ENCODE measurements at places on chromosomes 2 and 18.

DNA sequence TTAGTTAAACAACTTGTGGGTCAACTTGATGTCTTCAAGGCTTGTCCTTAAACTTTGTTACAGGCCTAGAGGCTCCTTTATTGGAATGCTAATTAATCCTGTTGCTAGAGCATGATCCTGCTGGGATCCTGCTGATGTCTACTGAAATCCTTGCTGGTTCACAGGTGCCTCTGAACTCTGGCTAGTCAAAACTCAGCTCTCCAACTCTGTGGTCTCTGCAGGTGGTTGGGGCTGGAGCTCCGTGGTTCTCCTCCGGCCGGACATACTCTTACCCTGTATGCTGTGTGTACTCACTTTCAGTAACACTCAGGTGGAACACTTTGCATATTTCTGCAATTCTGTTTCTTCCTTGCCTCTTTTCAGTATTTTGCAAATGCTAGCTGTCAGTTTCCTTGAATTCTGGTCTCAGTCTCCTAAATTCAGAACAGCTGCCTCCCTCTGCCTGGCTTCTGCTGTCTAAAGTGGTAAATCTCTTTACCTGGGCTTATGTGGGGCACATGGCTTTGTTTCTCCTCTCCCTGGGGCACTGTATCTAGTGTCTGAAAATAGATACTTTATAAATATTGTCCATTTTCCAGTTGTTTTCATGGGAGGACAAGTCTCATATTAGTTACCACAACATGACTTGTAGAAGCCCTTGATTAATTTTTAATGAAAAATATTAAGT, 113.0 kb downstream of the ATP9B start:
- DNase-seq, result no peak

- no peak for DNase-seq
These were observed 157.3 kb downstream of the KLHL29 start for GRCh38 chr2:23542230-23542789.

DNA sequence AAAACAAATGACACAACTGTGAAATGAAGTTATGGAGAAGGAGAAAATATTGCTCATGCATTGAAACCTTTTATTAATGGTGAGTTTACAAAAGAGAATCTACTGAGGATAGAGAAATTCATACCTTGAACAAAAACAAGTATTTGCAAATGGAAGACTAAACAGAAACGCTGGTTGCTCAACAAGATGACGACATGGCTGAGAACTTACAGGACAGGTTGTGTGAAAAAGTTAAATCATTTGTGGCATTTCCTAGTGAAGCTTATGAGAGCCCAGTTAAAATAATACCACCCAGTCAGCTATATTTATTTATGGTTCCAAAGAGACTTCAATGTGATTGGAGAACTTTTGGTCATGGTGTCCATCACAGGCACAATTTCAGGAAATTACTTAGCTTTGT, 148.6 kb upstream of the PKDCC start:
- DNase-seq, result no peak

DNA sequence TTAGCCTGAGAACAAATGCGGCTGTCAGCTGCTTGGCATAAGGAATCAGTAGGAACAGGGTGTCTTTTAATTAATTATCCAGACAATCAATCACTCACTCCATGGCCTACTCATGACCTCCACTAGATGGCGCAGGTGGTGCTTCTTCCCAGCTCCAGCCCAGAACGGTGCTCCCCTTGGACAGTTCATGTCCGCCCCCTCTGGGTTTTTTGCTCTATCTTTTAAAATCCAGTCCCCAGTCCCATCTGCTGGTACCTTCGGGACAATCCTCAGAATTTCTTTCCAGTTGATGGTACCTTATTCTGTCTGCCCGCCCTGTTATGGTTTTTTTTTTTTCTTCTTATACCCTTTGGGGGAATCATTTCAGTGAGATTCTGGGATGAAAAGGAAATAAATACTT, 99.8 kb downstream of the CACNB4 start:
- peak; percentile 65 for DNase-seq

GRCh38 chr2:208872591-208872990, 466.0 kb downstream of the PTH2R start:
- DNase-seq, result no peak

GRCh38 chr18:55237660-55238059, 278.4 kb upstream of the CCDC68 start:
- DNase-seq, result no peak

- no peak for DNase-seq
These were observed 1744.3 kb upstream of the PIK3C3 start for GRCh38 chr18:40210696-40211095.

Data from KBM-7 (cell line).